ENCODE measurements at places on chromosomes 7 and 10.

GRCh38 chr10:107826171-107826570 lies 661.7 kb upstream of the SORCS1 start:
- DNase-seq = no peak

GRCh38 chr7:99668541-99668940 lies 11.3 kb downstream of the CYP3A5 start:
- DNase-seq = no peak

DNA sequence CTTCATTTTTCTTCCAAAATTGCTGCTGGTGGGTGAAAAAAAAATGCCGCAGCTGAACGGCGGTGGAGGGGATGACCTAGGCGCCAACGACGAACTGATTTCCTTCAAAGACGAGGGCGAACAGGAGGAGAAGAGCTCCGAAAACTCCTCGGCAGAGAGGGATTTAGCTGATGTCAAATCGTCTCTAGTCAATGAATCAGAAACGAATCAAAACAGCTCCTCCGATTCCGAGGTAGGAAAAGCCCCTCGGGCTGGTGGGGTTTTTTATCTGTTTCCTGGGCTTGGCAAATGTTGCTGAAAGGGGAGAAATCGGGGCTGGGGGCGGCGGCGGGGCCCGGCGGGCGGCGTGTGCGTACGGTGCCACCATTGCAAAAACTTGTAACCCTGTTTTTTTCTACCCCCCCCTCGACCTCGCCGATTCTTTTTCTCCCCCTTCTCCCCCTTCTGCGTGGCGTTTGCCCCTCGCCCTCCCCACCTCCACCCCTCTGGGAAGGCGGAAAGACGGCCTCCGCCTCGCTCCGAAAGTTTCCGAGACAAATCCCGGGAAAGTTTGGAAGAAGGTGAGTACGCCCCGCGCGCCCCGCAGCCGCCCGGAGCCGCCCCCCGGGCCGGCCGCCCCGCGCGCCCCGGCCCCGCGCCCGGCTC lies 789 bp downstream of the TCF7L2 start:
- no peak for DNase-seq

DNA sequence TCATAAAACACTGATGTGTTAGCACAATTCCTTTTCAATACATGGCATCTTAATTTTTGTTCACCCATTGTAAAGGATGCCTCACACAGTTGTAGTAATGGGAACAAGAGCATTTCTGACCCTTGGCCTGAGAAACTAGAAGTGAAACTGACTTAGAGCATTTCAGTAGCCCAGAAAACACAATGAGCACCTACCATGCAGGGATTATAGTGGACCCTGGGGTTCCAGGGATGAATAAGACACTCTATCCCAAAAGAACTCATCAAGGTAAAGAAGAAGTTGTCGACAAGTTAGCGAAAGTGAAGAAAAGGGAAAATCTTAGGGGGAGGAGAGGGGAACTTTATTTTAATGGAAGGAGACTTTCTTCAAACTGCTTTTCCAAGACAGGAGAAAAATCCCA lies 125.6 kb downstream of the NT5C2 start:
- DNase-seq = no peak

GRCh38 chr7:43117095-43117494 lies 4.6 kb downstream of the HECW1 start:
- DNase-seq = no peak

DNA sequence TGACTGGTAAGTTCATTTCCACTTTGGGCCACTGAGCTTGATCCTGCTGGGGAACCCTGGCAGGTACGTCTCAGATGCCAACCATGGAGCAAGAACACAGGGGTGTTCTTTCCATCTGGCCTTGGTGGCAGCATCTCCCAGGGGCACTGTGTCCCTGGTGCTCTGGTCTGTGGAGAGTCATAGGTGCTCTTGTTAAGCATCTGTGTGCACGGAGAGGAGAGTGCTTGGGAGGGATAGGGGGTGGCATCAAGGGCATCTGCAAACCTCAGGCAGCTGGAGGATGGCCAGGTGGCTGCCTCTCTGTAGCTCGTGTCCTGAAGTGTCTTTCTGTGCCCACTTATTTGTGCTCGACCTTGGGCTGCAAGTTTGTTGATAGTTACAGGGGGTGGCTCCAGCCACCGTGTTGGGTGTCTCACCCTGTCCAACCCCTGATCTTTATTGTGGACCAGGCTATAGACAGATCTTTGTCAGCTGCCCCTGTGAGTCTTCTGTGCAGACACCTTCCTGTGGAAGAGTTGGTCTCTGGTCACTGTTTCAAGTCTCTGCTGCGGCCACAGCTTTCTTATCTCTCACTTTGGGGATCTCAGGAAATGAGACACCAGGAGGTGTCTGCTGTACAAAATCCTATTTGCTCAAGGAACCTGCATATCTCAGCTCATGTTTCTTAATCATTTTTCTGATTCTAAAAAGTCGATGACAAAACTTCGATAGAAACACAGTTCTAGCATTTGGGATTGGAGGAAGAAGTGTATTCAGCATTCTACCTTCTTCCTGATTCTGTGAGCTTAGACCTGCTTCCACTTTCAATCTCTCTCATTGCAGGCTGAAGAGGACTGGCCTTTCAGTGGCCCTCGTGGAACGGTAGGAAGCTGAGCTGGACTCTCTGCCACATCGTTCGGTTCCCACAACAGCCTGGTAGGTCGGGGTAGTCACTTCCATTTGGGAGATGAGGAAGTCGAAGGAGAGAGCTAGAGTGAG lies 17.2 kb upstream of the GIMAP8 start:
- no peak for DNase-seq

DNA sequence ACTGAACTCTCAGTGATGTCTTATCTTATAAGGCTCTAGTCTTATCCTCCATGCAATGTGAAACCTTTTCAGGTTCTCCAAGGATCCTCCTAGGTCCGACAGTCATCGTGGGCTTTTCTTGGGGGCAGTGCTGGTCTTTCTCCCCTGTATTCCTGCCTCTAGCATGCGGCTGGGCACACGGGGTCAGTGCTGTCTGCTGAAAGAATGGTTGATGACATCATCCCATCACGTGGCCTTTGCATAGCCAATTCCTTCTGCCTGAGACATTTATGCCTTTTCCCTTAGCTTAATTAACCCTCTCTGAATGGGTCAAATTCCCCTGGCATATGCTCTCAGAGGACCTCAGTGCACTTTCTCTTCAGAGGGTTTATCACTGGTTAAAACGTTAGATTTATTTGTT lies 27.0 kb upstream of the KCNK18 start:
- DNase-seq = no peak

- no peak for DNase-seq
Measured at GRCh38 chr7:157016352-157017041, 6.0 kb upstream of the MNX1 start.

GRCh38 chr10:18610517-18610916 lies 40.9 kb downstream of the NSUN6 start:
- no peak for DNase-seq

DNA sequence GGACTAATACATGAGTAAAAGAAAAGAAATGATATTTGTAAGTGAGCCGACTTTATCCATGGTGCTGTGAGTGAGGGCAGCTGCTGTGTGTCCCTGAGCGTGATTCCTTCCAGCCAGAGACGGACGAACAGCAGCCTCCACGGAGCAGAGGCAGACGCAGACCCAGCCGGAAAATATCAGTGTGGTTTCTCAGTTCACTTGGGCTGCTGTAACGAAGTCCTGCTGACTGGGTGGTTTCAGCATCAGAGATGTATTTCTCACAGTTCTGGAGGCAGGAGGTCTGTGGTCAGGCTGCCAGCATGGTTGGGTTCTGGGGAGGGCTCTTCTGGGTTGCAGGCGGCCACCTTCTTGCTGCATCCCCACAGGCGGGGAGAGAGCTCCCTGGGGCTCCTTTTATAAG lies 375.6 kb downstream of the GLRX3 start:
- no peak for DNase-seq

DNA sequence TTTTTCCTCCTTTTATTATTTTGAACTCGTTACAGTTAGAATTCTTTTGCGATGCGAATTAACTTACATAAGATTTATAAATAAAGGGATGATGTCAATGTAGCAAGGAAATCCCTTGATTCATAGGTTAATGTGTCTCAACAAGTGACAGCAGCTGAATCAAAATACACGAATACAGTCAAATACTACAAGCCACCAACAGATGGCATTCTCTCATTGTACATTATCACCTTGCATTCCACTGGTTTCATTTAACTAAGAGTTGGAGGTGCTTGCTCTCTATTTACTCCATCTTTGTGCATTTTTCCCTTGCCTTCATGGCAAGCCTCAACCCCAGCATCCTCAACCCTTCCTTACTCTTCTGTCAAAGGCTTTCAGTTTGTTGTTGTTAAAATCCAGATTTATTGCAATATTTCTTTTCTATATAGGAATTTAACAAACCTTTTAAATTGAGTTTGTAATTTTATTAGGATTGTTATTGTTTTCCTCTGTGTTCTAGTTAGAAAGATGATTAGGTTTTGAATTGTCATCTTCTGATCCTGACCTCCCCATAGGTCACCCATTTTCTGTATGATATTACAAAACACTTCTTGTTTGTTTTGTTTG lies 78.3 kb downstream of the SLC25A40 start:
- no peak for DNase-seq

GRCh38 chr10:49606981-49607535 lies 3.1 kb upstream of the SLC18A3 start:
- DNase-seq = peak; percentile 30

DNA sequence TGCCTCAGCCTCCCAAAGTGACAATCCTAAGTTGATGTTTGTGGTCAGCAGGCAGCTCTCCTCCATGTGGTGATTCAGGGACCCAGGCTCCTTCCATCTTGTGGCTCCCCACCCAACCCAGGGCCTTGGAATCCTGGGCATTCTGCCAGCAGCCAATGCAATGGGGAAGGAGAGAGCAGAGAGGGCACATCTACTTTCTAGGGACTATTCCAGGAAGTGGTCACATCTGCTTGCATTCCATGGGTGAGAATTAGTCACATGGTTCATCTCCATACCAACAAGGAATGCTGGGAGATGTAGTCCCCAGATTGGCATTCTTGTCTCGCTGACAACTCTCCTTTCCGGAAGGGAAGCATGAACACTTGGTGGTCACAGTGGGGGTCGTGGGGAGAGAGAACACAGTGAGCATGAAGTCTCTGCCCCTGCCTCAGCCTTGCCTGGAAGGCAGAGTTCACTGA lies 9.9 kb upstream of the SRRM3 start:
- DNase-seq = no peak

- no peak for DNase-seq
Measured at GRCh38 chr7:155986497-155987160, 174.4 kb upstream of the SHH start.

GRCh38 chr10:79170226-79170752 lies 101.5 kb downstream of the ZMIZ1 start:
- DNase-seq = no peak

GRCh38 chr10:20407357-20407756 lies 489.8 kb downstream of the NEBL start:
- no peak for DNase-seq

Data from activated CD4-positive, alpha-beta T cell treated with anti-CD3 and anti-CD28 coated beads for 1 hour (primary cell).